ENCODE measurements at places on chromosomes 6 and 20.

GRCh38 chr6:80465513-80465912, 359.0 kb downstream of the BCKDHB start:
- no peak for DNase-seq

- DNase-seq: no peak
These were observed 24.9 kb upstream of the TSPYL1 start for GRCh38 chr6:116304538-116305097.

- no peak for DNase-seq
These were observed 434.6 kb downstream of the CD109 start for GRCh38 chr6:74130641-74131040.

GRCh38 chr6:35573495-35574110, 60.9 kb upstream of the TULP1 start:
- DNase-seq: no peak

DNA sequence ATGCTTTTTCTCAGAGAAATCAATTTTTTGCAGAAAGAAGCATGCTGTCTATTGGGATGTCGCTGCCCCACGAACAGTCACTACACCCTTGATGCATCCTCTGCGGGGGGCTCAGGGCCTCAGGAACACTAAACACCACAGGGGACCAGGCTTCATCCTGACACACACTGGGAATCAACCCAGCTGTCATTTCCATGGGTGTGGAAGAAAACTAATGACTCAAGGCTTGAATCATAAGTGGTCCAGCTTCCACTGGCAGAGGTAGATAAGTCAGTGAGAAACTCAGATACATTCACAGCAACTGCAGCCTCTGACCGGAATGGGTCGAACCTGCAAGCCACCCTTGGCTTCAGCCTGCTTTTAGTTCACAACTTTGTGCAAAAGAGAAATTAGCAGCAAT, 81.3 kb upstream of the SPTLC3 start:
- DNase-seq: no peak

DNA sequence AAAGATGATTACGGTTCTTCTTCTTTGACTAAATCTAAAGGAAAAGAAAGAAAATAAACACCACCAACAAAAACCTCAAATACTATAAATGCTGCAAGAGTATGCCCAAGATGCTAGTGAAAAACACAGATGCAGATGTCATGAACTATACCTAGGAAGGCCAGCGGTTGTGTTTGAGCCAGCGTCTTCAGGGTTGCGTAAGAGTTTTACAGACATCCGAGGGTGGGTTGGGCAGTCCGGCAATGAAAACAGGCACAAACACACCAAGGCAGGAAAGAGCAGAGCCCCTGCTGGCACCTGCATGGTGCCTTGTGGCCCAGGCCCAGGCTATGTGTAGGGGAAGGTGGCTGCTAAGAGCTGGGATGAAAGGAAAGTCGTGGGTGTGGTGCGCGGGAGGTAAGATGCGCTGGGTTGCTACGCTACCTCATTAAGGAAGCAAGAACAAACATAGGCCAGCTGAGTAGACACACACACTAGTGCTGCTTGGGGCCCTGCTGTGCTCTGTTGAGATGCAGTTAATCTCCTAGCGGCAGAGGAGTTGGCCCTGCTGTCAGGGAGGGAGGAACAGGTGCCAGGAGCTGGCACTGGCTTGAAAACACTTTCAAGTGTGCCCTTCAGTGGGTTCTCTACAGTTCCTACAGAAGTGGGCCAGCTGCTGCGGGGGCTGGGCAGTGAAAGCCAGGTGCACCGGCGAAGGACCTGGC, 170.2 kb upstream of the PLN start:
- DNase-seq: no peak

- DNase-seq: no peak
These were observed 46.3 kb upstream of the HSF2 start for GRCh38 chr6:122352981-122353664.

DNA sequence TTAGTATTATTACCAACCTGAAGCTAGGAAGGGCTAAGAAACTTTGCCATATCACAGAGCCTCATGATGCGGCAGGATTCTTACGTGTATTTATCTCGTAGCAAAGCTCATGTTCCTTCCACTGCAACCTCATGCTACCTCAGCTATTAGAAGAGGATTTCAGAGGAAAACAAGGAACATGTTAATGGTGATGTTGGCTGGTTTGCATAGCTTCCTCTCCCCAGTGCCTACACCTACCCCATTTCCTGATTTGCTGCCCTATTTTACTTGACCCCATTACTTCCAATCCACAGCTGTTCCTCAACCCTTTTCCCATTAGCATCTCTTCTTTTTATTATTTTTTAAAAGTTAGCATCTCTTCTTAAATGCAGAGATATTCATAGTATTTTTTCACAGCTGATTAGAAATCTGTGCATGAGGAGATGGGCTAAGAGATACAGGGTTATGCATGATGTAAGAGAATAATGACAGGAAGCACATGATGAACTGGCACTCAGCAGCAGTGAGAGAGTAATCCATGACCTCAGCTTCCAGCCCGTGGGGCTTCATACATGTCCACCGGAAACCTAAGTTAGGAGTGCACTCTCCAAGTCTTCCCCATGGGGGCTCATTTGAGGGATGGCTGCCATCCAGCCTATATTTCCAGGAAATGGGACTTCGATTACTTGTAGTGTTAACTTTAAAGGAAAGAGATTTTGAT, 106.1 kb upstream of the ASF1A start:
- no peak for DNase-seq

GRCh38 chr20:59207742-59208357, 44.2 kb downstream of the ZNF831 start:
- DNase-seq: no peak

DNA sequence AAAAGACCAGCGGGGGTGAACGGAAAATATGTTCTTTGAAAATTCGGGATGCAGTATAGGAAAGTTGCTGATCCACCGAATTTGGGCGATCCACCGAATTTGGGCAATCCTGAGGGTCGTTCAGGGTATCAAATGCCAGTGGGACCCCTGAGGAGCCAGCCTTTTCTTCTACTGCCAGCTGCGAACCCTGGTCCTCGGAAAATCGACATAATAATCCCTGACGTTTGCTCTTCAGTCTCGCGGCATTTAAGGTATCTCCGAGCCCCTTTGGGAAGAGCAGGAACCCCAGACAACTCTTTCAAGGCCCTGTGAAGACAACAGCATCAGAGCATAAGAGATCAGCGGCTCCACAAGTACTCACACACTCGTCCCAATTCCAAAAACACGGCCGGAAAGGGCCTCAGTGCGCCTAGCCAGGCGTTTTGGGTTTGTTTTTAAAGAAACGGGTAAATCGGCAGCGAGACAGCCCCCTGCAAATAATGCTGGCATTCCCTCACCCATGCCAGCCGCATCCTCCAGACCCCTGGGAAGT, 1.0 kb downstream of the SIM1 start:
- DNase-seq: no peak

- DNase-seq: no peak
These were observed 264.5 kb downstream of the PREX1 start for GRCh38 chr20:48563191-48563870.

- DNase-seq: no peak
These were observed 119.0 kb upstream of the STMND1 start for GRCh38 chr6:16982807-16983206.

DNA sequence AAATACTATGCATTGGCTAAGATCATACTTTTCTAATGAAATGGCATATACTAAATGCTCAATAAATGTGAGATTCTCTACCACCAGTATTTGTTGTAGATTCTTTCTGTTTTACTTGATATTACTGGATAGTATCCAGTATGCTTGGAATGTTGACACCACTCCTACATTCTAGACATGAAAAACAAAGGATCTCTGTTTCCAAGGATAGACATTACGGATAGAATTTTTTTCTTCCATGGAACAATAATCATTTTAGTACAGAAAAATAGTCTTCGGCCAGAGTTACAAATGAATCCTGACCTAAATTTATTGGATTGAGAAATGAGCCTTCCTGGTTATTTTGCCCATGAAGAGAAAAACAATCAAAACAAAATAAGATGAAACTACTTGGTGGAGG, 258.2 kb upstream of the NT5E start:
- no peak for DNase-seq

GRCh38 chr6:15569035-15569995, 93.5 kb downstream of the DTNBP1 start:
- no peak for DNase-seq

GRCh38 chr20:39993742-39994141, 695.3 kb downstream of the MAFB start:
- no peak for DNase-seq

DNA sequence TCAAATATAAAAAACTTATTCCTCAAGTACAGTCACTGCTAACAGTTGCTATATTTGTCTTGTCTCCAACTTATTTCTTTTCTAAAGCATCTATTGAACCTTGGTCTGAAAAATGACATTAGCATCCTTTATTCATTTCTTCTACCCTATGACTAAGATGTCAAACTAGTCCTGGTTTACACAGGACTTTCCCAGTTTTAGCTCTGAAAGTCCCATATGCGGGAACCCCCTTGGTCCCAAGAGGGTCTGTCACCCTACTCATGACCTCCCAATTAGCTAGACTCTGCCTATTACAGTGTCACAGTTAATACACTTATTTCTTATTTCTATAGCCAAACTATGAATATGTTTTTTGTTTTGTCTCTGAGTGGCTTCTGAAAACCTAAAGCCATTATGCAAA, 37.1 kb downstream of the PLEKHG1 start:
- no peak for DNase-seq

DNA sequence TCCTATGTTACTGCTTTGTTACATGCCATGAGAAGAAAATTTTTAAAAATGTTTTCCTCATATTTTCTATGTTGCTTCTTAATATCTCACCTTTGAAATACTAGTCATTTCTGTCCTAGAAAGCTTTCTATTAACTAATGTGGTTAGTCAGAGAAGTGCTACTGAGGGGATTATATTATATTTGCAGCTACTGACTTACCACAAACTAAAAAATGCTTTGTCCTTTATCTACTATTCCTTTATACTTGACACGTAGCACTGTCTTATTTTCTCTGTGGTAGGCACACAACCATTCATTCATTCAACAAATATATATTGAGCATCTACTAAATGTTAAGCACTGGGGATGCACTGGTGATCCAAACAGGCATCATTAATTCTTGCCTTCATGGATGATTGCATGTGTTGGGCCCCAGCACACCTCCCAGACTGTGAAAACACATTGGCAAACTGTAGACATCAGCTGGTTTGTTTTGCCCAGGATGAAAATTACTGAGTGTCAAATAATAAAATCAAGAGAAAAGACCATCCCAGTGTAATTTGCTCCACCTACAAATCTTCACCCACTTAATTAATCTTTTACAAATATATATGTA, 10.7 kb upstream of the MLIP start:
- DNase-seq: no peak

DNA sequence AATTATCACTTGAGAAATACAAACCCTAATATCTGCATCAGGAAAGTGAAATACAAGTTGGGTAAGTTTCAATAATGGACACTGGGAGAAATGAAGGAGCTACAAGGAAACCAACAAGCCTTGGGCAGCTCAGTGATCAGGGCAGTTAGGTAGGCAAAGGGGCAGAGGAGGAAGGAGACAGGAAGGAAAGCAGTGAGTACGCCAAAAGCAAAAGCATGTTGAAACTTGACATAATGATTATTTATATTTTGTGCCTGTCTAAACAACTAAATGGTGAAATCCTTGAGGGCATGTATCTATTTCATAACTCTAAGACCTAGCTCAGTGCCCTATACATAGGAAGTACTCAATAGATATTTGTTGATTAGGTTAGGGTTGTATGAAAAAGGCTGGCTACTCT, 23.3 kb downstream of the PXT1 start:
- no peak for DNase-seq

GRCh38 chr6:114810468-114810867, 467.6 kb upstream of the HS3ST5 start:
- DNase-seq: no peak

DNA sequence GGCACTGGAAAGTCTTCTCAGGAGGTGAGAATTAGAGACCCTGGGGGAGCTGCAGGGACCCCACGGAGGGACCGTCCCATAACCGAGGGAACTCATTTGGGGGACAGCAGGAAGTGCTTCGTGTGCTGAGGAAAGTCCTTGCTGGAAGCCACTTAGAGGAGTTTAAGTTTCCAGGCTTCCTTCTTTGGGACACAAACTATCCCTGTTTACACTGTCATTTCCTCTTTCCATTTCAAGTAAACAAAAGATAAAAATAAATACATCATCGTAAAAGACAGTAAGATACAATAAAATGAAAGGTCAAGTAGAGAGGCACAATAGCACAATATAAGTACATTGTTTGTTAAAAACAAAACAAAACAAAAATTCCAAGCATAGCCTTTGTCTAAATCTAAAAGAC, 101.2 kb downstream of the TTLL2 start:
- no peak for DNase-seq

DNA sequence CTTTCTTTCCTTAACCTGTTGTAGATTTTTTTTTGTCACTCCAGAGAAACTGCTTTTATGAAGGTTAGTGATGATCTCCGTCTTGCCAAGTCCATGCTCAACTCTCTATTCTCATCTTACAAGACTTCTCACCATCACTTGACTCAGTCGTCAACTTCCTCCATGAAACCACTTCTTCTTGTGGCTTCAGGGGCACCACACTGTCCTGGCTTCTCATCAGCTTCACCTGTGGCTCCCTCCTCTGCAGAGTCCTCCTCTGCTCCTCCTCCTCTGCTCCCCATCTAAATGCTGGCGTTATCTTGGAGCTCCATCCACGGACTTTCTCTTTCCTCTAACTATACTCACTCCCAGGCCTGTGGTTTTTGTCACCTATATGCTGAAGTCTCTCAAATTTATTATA, 187.5 kb downstream of the BACH2 start:
- DNase-seq: no peak

DNA sequence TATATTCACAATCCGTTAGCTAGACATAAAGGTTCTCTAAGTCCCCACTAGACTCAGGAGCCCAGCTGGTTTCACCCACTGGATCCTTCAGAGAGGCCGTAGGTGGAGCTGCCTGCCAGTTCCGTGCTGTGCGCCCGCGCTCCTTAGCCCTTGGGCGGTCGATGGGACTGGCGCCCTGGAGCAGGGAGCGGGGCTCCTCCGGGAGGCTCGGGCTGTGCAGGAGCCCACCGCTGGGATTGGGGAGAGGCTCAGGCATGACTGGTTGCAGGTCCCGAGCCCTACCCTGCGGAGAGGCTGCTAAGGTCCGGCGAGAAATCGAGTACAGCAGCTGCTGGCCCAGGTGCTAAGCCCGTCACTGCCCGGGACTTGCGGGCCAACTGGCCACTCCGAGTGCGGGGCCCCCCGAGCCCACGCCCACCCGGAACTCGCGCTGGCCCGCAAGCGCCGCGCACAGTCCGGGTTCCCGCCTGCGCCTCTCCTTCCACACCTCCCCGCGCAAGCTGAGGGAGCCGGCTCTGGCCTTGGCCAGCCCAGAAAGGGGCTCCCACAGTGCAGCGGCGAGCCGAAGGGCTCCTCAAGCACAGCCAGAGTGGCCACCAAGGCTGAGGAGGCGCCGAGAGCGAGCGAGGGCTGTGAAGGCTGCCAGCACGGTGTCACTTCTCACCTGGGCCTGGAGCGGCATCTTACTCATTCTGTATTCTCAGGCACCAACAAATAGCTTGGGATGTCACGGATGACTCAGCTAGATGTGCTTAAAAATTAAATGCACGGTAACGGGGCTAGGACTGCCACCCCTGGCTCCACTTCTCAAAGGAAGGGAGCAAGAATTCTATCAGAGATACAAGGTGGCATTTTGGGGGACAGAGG, 44.1 kb downstream of the IRF4 start:
- DNase-seq: no peak
